ENCODE measurements at places on chromosomes 2 and 18. TPM values are rescaled to one million over a fixed set of nuclear protein-coding genes. Genes with fewer than 3 reads are reported as not detected.

Gene TRIM54
- total RNA-seq: 0.26 TPM

Gene GRHL1
- total RNA-seq: 2.8 TPM

Gene LRRC30
- total RNA-seq: not detected

Gene MARCO
- 2.1 TPM for total RNA-seq

Gene AGXT
- total RNA-seq: not detected

Gene REG1B
- not detected for total RNA-seq

DNA sequence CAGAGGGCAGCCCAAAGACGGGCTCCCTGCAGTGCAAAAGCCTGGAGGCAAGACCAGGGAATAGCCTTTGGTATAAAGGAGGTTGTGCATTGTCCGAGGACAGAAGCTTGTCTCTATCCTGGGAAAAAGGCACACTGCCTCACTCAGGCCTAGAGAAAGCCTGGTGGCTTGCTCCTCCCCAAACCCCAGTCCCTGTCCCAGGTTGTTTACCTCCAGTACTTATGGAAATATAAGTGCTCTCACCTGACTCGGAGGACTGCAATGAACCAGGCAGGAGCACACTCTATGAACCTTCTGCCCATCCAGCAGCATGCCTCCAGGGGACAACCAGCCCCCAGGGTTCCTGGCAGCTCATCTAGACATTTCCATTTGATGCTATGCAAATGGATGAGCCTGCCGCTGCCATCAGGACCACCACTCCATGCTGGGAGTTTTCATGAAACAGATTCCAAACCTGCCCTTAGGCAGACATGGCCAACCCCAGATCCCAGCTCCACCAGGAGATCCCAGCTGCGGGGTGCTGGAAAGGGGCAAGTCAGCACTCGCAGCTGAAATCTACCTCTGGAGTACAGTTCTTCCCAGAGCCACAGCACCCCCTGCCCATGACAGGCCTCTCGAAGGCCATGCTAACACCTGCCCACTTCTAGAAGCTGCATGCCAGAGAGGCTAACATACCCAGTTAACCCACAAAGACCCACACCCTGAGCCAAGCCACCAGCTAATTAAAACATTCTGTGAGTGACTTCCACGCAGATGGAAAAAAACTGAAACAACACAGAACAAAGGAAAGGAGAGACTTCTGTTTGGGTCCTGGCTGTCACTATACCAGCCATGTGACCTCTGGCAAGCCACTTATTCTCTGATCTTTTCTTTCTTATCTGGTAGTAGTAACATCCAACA is 101.7 kb downstream of the TTC32 start:
- H3K27me3 ChIP-seq: no peaks in the 10 kb centered on the region
- peaks cover 8% of the 10 kb centered on the region for H3K4me1 ChIP-seq
- DNase-seq: no peak
- no peaks in the 10 kb centered on the region for H3K36me3 ChIP-seq
- H3K27ac ChIP-seq: peak overlapping the region; percentile 50

- no peaks in the 10 kb centered on the region for H3K27me3 ChIP-seq
- H3K27ac ChIP-seq: no peak overlapping the region
- H3K4me1 ChIP-seq: no peaks in the 10 kb centered on the region
- no peaks in the 10 kb centered on the region for H3K36me3 ChIP-seq
- H3K4me3 ChIP-seq: no peak overlapping the region
- no peak for DNase-seq
These were observed 219.5 kb downstream of the SOX11 start for GRCh38 chr2:5911718-5912117.

GRCh38 chr18:3214855-3215637 is 4.7 kb downstream of the MYOM1 start:
- DNase-seq: no peak
- H3K4me1 ChIP-seq: peaks cover 4% of the 10 kb centered on the region
- H3K4me3 ChIP-seq: no peak overlapping the region
- no peak overlapping the region for H3K27ac ChIP-seq

- no peak overlapping the region for H3K27ac ChIP-seq
- no peaks in the 10 kb centered on the region for H3K27me3 ChIP-seq
- no peaks in the 10 kb centered on the region for H3K4me1 ChIP-seq
- no peak overlapping the region for H3K4me3 ChIP-seq
- H3K36me3 ChIP-seq: no peaks in the 10 kb centered on the region
These were observed 80.9 kb downstream of the EMILIN2 start for GRCh38 chr18:2927745-2928144.

- no peaks in the 10 kb centered on the region for H3K27me3 ChIP-seq
- no peak overlapping the region for H3K27ac ChIP-seq
- H3K36me3 ChIP-seq: no peaks in the 10 kb centered on the region
- no peaks in the 10 kb centered on the region for H3K4me1 ChIP-seq
- no peak for DNase-seq
These were observed 355.1 kb upstream of the ZC3H15 start for GRCh38 chr2:186130748-186131641.

GRCh38 chr2:85819811-85820510 is 66.2 kb downstream of the ATOH8 start:
- no peaks in the 10 kb centered on the region for H3K36me3 ChIP-seq
- H3K4me1 ChIP-seq: no peaks in the 10 kb centered on the region
- no peaks in the 10 kb centered on the region for H3K27me3 ChIP-seq
- no peak overlapping the region for H3K27ac ChIP-seq

DNA sequence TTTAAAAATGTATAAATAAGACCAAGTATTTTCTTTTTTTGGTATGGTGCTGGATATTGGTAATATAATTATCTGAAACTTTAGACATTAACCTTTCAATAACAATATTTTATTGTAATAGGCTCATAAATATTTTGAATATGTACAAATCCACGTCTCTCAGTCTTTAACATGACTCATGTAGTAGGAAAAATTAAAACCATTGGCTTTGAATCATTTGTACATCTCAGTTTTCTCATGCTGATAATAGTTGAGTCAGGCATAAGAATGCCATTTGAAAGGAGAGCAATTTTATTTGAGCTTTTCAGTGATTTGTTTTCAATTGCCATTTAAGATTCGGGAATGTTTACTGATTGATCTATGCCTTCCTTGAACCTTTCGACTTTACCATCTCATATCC is 364.8 kb downstream of the TGIF1 start:
- H3K27me3 ChIP-seq: no peaks in the 10 kb centered on the region
- H3K4me3 ChIP-seq: no peak overlapping the region
- DNase-seq: no peak
- H3K4me1 ChIP-seq: no peaks in the 10 kb centered on the region
- no peaks in the 10 kb centered on the region for H3K36me3 ChIP-seq

- DNase-seq: no peak
- peaks cover 7% of the 10 kb centered on the region for H3K4me1 ChIP-seq
These were observed at the start of gene SLC66A3 for GRCh38 chr2:11155381-11156035. Gene SLC66A3 (plus strand): TSS chr2:11155467. CDS start chr2:11155547, 80 bp downstream.

GRCh38 chr2:61705625-61706024 is 148.2 kb downstream of the FAM161A start:
- H3K4me3 ChIP-seq: no peak overlapping the region
- no peaks in the 10 kb centered on the region for H3K36me3 ChIP-seq
- H3K27me3 ChIP-seq: no peaks in the 10 kb centered on the region
- H3K27ac ChIP-seq: no peak overlapping the region
- no peak for DNase-seq
- no peaks in the 10 kb centered on the region for H3K4me1 ChIP-seq

DNA sequence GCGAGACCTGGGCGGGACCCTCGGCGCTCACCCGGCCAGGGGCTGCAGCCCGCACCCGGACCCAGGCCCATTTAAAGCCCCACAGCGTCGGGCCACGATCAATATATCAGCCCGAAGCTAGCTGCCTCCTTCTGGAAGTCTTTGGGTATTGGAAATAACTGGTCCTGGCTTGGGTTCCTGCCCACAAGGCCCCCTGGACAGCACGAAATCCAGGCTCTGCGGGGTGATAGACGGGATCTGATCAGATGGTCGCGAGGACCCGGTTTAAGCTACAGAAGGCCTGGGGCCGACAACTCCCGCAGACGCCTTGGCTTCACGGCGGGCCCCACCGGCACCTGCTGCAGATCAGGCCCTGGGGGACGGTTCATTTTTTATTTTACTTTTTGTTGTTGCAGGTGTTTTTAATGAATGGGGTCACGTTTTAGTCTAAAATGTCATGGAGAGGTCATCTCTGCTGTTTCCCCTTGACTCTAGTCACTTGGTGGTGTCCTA is 362 bp upstream of the PSTPIP2 start:
- H3K4me1 ChIP-seq: peaks cover 10% of the 10 kb centered on the region
- no peaks in the 10 kb centered on the region for H3K27me3 ChIP-seq
- DNase-seq: no peak

GRCh38 chr2:179104736-179105135 is 54.8 kb upstream of the CCDC141 start:
- no peaks in the 10 kb centered on the region for H3K27me3 ChIP-seq
- H3K36me3 ChIP-seq: no peaks in the 10 kb centered on the region
- H3K27ac ChIP-seq: no peak overlapping the region
- no peak for DNase-seq

DNA sequence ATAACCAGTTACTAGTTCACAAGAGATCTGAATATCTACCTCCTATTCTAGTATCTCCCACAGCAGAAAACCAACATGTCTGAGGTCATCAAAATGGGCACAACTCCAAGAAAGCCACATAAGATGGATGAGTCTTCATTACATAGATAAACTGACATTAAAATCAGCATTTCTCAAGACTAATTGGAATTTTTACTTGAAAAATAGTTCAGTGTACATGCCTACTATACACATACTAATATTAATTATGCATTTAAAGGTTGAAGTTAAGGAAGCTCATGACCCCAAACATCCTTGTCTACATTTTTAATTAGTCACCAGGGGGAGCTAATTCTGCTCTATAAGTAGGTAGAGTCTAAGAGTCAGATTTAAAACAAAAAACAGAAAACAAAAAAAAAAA is 41.9 kb downstream of the ZNF521 start:
- DNase-seq: no peak
- no peaks in the 10 kb centered on the region for H3K4me1 ChIP-seq
- no peak overlapping the region for H3K4me3 ChIP-seq

DNA sequence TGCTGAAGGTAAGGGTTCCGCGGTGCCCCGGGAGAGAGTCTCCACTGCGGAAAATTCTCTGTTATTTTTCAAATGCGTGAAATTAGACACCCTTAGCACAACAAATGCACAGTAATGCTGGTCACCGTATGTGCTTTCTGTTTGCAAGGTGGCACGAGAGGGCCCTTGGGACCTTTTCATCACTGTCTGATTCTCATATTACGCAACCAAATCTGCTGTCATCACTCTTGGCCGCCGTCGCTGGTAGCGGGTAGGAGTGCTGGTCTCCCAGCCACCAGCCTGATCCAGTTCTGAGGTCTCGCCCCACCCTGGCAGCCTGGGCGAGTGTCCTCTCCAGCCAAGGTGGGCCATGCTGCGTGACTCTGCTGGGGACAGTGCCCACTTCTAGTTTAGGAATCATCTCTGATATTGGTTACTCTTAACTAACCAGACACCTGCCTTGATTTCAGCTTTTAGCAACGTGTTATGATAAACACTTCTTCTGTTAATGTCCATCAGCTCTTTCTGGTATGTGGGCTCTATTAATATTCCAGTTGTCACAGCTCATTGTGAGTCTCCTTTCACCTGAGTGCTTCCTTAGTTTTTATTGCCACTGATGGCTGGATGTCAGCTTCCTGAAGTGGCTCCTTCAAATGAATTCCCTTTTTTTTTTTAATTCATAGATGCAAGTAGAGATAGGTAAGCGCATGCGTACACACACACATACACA is 199.4 kb downstream of the GBX2 start:
- H3K4me3 ChIP-seq: no peak overlapping the region
- H3K27me3 ChIP-seq: no peaks in the 10 kb centered on the region
- no peak for DNase-seq
- no peaks in the 10 kb centered on the region for H3K36me3 ChIP-seq

DNA sequence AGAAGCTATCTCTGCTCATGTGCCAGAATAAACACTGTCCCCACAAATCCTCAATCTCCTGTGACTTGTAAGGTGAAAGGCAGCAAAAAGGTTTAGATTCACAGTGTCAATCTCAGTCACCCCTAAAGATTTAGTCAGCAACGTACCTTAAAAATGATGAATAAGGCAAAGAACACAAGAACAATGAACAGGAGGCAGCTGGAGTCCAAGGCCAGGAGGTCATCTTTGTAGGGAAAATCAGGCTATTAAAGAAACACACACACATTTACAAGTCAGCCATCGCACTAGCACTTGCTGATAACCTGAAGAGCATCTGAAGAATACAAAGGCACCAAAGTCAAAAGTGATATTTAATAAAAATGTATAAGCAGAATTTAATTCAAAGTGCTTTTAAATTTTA is 16.6 kb downstream of the LAPTM4A start:
- no peak for DNase-seq
- peaks cover 3% of the 10 kb centered on the region for H3K4me1 ChIP-seq
- H3K27ac ChIP-seq: no peak overlapping the region
- H3K4me3 ChIP-seq: no peak overlapping the region

GRCh38 chr18:13534631-13535030 is 191.7 kb downstream of the FAM210A start:
- H3K36me3 ChIP-seq: no peaks in the 10 kb centered on the region
- no peak overlapping the region for H3K4me3 ChIP-seq
- no peaks in the 10 kb centered on the region for H3K27me3 ChIP-seq
- peaks cover 10% of the 10 kb centered on the region for H3K4me1 ChIP-seq
- no peak for DNase-seq
- H3K27ac ChIP-seq: no peak overlapping the region

DNA sequence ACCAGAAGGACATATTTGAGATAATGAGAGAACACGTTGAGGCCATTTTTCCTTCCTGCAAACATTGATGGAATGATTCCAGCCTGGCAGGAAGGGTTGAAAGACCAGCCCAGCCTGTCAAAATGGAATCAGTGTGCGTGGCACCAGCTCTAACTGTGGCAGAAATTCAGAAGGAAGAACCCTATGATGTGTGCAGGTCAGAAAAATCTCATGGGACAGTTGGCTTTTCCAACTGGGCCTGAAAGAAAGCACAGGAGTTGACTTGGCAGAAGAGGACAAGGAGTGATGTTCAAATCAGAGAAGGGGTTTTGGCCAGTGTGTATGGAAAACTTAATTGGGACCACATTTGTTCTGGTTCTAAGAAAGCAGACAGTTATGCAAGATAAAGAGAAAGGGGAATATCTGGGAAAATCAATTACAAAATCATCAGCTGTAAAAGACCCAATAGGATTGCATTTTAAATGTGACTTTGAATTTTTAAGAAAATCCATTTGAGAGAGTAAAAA is 192.8 kb upstream of the PID1 start:
- H3K27ac ChIP-seq: peak overlapping the region; percentile 40
- H3K36me3 ChIP-seq: no peaks in the 10 kb centered on the region
- no peak overlapping the region for H3K4me3 ChIP-seq
- H3K27me3 ChIP-seq: no peaks in the 10 kb centered on the region
- no peak for DNase-seq

GRCh38 chr2:160836755-160837154 is 323.5 kb upstream of the TANK start:
- H3K4me3 ChIP-seq: no peak overlapping the region
- no peaks in the 10 kb centered on the region for H3K4me1 ChIP-seq
- peak overlapping the region; percentile 41 for H3K27ac ChIP-seq
- DNase-seq: no peak
- no peaks in the 10 kb centered on the region for H3K27me3 ChIP-seq

GRCh38 chr18:21669736-21670285 is 34.8 kb downstream of the ABHD3 start:
- no peaks in the 10 kb centered on the region for H3K27me3 ChIP-seq
- no peak for DNase-seq
- H3K36me3 ChIP-seq: no peaks in the 10 kb centered on the region
- no peaks in the 10 kb centered on the region for H3K4me1 ChIP-seq

Data from uterus (tissue), 4 donors.